Stimulated activated CD8-positive, alpha-beta memory T cell treated with anti-CD3 and anti-CD28 coated beads, Interleukin-2, amount 100 ng/mL, for 48 hours (primary cell): ENCODE measurements at places on chromosomes 12 and 14.

DNA sequence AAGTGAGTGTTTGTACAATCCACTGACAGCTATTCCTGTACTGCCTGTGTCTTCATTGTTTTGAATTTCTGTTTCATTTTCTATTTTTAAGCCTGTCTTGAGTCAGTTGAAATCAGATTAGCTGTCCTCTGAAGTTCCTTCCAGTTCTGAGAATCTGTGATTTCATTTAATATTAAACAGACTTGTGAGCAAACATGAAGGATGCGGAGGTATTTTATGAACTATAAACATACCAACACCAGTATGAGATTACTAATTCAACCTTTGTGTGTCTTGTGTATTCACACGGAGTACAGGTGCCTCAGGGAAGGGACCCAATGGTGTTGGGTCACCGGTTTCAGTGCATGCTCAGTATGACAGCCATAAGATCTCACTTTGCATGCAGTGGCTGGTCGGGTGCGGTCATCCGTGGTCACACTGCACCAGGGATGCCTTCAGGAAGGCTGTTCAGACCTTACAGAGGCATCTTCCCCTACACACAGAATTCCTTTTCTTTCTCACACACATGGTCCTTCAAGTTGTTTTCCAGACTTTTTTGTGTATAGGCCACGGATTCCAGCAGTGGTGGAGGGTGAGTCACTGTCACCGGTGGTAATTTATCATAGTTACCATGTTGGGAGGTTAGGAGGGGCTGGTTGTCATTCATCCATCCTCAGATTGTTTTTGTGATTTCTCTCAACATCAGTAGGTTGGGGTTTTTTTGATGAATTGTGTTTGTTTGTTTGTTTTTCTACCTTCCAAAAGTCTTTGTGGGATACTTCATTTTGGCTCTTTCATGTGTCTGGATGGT is 103.0 kb upstream of the SFSWAP start:
- no peak for DNase-seq

DNA sequence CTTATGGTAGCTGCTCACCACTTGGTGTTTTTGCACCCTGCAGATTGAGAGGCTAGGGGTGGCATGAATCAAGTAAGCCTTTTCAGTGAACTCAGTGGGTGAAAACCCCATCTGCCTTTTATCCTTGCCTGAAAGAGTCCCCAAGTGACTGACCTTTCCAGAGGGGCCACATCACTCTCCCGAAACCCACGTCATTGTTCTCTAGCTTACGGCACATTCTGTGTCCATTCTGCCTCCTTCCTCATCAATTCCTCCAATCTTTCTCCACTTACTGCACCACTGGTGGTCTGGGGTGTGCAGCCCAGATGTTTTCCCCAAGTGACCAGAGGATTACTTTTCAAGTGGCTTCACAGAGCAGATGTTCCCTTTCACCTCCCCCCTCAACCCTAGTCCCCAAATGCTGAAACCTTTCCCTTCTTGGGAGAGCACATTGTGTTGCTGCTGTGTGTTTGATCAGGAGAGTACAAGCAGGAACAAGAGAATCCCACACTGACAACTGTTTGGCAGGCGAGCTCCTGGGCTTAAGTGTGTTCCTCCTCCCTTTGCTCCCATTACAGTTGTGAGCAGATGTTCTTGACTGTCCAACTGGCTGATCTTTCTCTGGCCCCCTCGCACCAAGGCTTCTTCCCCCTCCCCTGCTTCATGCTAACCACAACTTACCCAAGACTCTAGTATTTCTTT is 138.0 kb upstream of the IGF1 start:
- DNase-seq: no peak

DNA sequence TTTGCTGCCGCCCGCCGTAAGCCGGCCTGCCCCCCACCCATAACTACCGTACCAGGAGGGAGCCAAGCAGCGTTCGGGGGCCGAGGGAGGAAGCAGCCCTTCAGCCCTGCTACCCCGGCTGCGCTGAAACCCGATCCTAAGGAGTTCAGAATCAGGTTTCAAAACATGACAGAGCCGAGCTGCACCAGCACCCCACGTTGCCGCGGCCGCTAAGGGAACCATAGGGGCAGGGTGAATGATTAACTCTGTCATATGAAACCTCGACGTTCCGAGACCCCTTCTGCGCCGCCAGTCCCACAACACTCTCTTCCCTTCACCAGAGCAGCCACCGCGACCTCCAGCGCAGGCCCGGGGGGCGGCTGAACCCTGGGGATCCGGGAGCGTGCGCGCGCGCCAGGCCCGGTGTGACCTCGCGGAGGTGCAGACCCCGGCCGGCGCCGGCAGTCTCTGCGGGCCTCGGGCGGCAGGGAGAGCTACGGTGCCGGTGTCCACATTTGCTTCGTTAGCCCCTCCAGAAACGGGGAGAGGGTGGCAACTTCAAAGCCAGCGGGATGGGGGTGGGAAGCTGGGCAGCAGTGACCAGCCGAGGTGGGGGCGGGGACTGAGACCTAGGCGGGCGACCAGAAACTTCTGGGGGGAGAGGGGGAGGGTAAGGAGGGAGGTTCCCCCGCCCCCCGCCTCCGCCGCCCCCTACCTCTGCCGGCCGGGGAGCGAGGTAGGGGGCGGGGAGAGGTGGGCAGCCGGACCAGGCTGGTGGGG is 1.6 kb downstream of the SIX4 start:
- DNase-seq: no peak

DNA sequence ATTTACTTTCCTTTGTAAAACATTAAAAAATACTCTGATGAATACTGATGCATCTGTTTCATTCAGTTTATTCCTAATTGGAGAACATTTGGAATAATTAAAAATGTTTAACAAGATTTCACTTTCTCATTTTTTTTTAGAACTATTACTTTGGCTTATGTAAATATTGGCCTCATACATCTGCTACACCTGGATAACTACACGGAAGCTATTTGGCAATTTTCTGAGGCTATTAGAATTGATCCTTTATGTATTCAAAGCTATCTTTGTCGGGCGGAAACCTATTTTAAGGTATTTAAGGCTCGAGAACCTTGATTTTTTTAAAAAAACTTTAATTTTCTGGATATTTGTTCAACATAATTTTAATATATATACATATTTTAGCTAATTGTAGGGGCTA is 196.7 kb downstream of the TTC6 start:
- DNase-seq: no peak

DNA sequence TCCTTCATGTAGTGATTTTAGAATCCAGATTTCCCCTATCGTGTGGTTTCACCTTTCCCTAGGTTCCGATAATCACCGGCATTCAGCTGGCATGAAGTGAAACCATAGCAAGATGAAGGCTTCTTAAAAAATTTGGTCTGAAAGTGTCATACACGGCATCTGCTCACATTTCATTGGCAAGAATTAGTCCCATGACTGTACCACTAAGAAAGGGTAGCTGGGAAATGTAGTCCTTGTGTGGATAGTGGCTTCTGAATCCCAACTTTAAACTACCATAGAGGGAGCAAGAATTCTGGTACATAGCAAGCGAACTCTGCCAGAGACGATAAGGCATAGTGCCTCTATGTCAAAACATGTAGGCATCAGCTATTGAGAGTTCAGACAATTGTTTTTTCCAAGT is 360.1 kb upstream of the TBX3 start:
- DNase-seq: no peak

GRCh38 chr12:63304887-63305316 is 153.9 kb upstream of the AVPR1A start:
- no peak for DNase-seq

- DNase-seq: no peak
Observed at GRCh38 chr14:54664961-54665360, 98.0 kb downstream of the SAMD4A start.

- DNase-seq: no peak
Observed at GRCh38 chr14:90727082-90727481, 89.1 kb downstream of the TTC7B start.

DNA sequence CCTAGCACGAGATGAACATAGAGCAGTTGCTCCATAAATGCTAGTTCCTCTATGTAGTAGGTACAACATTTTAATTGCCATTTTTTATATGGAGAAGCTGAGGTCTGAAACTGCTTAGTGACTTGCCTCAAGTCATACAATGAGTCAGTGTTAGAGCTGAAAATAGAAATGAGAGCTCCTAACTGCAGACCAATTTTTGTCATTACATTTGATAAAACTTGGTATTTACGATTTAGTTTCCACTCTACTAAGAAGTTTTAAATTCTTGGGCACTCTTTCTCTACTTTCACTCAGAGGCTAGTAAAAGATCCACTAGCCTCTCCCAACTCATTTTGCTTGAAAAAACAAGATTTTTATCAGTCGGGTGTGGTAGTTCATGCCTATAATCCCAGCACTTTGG is 8.1 kb upstream of the TMED10 start:
- DNase-seq: no peak

GRCh38 chr14:94181835-94182234 is 7.7 kb downstream of the PPP4R4 start:
- no peak for DNase-seq

DNA sequence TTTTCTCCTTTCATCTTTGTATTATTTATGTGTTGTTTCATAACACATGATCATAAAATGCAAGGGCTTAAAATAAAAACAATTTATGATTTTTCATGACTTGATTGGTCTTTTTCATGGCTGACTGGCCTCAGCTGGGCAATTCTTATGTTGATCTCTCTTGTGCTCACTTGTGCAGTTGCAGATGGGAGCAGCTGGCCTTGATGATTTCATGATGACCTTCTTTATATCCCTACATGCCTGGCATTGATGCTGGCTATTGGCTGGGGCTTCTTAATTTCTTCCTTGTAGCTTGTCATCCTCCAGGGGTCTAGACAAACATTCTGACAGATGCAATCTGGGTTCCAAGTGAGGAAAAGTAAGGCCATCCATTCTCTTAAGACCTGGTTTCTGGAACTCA is 1832.8 kb upstream of the FLRT2 start:
- no peak for DNase-seq

DNA sequence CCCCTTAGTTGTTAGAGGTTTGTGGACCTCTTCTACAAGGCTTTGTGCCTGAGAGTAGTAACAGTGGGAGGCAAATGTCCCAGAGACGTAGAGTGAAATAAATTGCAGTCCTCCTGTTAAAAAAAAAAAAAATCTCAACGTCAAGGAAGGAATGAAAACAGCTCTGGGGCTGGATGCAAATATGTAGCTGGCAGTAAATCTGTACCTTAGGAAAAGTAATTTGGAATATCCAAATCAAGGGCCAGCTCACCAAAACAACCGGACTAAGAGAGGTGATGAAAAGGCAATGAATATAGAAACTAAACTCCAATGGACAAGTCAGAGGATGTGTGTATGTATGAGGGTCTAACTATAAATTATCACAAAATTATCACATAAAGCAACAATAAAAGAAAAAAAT is 27.0 kb downstream of the SINHCAF start:
- no peak for DNase-seq

GRCh38 chr12:96456265-96456974 is 33.0 kb upstream of the CFAP54 start:
- DNase-seq: no peak

DNA sequence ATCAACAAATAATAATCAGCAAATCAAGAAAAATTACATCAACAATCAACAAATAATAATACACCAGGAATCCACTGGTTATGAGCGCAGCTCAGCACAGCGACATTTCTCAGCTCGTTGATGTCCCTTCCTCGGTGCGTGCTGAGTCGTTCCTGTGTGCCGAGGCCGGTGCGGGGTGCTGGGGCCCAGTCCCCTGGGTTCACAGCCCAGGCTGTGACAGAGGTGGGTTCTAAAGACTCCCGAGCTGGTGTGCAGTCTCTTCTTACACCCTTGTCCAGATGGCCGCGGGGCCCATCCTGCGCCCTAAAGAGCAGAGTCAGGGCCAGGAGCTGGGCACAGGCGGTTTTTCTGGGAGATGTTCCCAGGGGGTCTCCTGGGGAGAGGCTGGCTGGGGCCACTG is 26.9 kb upstream of the TRAF3 start:
- DNase-seq: no peak

- DNase-seq: no peak
Observed at GRCh38 chr14:44300916-44301315, 206.2 kb downstream of the FSCB start.

DNA sequence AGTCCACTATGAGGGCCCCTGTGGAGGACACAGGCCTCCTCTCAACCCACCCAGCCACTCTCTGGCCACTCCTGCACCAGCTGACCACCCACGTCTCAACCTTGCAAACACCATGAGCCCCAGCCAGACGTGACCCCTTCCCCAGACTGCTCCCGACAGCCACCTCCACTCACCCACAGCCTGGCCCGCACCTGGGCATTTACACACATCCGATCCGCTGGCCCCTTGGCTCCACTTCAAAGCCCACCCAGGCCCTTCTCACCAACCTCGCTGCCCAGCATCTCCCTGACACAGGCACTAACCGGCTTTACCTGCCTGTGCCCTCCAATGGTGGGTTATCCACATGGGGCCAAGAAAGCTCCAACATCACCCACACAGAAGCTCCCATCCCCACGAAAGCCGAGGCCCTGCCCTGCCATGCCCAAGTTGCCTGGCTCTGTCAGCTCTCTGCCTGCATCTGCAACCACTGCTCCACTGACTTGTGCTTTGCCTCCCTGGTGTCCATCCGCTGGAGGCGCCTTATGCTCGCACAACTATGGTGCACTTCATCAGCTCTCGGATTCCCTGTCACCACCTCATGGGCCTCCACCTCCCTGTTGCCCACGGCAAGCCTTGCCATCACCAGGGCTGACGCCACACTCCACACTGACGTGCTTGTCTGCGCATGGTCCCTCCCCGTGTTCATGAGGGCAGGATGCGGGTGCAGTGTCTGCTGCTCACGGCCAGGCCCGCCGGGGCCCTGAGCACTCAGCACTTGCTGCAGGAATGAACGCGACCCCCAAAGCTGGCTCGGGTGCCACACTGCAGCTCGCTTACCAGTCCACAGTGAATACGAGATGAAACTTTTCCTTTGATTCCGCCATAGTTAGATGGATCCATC is 16.7 kb downstream of the P2RX2 start:
- DNase-seq: no peak

- DNase-seq: no peak
Observed at GRCh38 chr12:122726080-122726558, 4.5 kb downstream of the HCAR1 start.

GRCh38 chr12:109861689-109862314 is 18.5 kb downstream of the GLTP start:
- no peak for DNase-seq

DNA sequence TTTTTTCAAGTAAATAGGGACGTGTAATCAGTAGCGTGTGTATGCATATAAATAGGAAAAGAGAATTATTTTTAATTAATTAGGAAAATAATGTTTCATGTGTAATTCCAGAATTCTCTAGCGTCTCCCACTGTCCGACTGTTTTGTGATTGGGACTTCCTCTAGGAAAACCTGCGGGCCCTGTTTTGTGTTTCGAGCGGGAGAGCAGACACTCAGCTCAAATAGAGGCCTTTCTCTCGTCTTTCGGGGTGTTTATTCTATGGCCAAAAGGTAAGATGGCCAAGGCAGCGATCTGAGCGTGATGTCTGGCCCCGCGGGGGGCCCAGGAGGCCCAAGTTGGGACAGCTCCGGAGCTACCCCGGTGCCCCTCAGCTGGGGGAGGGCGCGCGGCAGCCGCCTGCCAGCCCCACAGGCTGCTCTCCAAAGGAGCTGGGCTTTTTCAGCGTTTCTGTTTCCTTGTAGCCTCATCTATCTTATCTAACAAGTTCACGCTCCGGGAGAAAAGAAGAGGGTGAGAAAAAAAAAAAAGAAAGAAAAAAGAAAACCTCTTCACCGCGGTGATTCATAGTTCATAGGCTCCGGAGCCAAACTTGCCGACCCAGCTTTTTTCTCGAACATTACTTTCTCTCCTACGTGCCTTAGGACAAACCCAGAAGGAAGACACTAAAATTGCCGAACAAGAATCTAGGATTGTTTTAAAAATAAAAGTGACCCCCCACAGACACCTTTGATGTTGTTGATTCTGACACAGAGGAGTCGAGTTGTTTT is 7.5 kb upstream of the FOXG1 start:
- no peak for DNase-seq

- no peak for DNase-seq
Observed at GRCh38 chr12:101862245-101862644, 15.1 kb upstream of the DRAM1 start.
